ENCODE measurements at places on chromosomes 2 and 18. TPM values are rescaled to one million over a fixed set of nuclear protein-coding genes. Genes with fewer than 3 reads are reported as not detected.

The GREB1L gene
- total RNA-seq, result 0.44 TPM

The PKDCC gene
- total RNA-seq, result 30.4 TPM

The RAX gene
- total RNA-seq, result not detected

The TEKT4 gene
- not detected for total RNA-seq

The SERTAD2 gene
- 6.1 TPM for total RNA-seq

The WDSUB1 gene
- total RNA-seq, result 9.0 TPM

The ASB18 gene
- total RNA-seq, result not detected

The AQP12A gene
- not detected for total RNA-seq

The TUBA3E gene
- total RNA-seq, result not detected

All from placental pericyte (primary cell).